ENCODE measurements at places on chromosomes 2 and 18. TPM values are rescaled to one million over a fixed set of nuclear protein-coding genes. Genes with fewer than 3 reads are reported as not detected.

DNA sequence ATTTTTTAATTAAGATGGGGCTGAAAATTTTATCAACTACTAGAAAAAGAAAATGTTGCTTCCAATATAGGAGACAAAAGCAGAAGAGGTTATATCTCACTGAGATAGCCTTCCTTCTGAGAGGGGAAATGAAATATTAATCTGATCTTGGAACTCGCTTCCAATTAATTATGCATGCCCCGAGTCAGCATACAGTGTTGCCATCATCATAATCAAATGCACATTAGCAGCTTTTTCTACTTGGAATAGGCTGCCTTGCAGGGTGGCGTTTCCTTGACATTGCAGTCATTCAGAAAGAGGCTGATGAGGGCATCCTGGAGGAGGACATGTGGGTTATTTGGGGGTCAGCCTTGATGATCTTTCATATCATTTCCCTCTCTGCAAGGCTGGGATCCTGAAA, 18.4 kb upstream of the RPL37A start:
- no peak overlapping the region for H3K4me3 ChIP-seq
- H3K4me1 ChIP-seq = no peaks in the 10 kb centered on the region
- DNase-seq = no peak
- peaks cover 30% of the 10 kb centered on the region for H3K36me3 ChIP-seq
- H3K27me3 ChIP-seq = no peaks in the 10 kb centered on the region

DNA sequence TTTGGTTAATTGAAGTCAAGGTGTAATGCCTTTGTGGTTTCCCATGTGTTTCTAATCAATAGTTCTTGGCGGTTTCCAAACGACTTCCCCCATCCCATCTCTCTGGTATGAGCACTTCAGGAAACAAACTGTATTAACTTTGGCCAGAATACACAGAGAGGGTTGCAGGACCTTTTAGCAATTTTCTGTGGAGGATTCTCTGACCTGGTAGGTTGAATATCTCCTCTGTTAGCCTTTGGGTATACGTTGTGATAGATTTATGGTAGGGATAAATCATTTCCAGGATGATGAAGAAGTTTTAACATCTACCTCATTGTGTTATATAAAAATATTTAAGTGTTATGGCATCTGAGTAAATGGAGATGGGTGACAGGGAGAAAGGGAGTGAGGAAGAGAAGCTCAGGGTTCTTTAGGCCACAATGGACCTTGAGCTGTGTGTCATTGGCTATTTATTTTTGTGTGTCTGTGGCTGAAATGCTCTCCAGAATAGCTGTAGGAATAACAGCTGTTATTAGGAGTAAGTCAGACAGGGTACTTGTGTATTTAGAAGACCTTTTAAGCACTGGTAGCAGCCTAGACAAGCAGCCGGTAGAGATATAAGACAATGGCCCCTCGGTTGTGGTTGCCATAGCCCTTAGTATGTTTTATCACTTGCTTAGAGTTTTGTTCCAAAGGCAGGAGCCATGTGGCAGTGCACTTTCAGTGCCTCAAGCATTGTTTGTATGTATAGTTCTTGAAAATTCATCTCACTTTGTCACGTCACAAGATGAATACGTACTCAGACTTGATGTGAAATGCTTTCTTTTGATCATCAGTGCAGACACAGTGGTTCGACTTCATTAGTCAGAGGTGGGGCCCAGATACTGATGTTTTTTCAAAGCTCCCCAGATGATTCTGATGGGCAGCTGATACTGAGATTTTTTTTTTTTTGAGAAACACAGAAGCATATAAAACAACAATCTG, 91.1 kb downstream of the FMNL2 start:
- H3K4me1 ChIP-seq = peaks cover 82% of the 10 kb centered on the region
- H3K4me3 ChIP-seq = peak overlapping the region; percentile 15
- peak; percentile 89 for DNase-seq
- peak overlapping the region; percentile 69 for H3K27ac ChIP-seq
- H3K27me3 ChIP-seq = no peaks in the 10 kb centered on the region
- H3K36me3 ChIP-seq = no peaks in the 10 kb centered on the region

The DSC3 gene
- total RNA-seq = 0.38 TPM

GRCh38 chr2:142008135-142008744, 122.6 kb downstream of the LRP1B start:
- H3K4me3 ChIP-seq = no peak overlapping the region
- H3K27ac ChIP-seq = no peak overlapping the region
- H3K27me3 ChIP-seq = no peaks in the 10 kb centered on the region
- no peak for DNase-seq
- H3K4me1 ChIP-seq = no peaks in the 10 kb centered on the region

- H3K27me3 ChIP-seq = no peaks in the 10 kb centered on the region
- H3K27ac ChIP-seq = no peak overlapping the region
- no peaks in the 10 kb centered on the region for H3K4me1 ChIP-seq
These were observed 201.4 kb downstream of the AFF3 start for GRCh38 chr2:99940963-99941362.

DNA sequence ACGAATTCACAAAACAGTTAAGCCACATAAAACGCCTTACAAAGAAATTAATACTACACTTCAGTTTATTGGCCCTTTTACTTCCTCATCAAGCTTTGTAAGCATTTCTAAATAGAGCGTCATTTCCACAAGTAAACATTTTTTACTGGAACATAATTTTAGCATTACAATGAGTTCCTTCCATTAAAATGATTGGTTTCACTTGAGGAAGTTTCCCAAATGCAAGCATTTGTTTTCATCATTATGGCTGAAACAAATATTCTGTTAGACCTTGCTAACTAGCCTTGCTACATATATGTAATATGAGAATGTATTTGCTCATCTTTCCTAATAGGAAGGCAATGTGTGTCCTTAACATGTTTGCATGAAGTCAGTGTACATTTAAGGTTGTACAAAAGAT, 579.1 kb downstream of the IRS1 start:
- H3K4me3 ChIP-seq = no peak overlapping the region
- no peaks in the 10 kb centered on the region for H3K36me3 ChIP-seq
- 0 out of 2 replicates have a peak, but pooled peaks cover 5% of the 10 kb centered on the region for H3K4me1 ChIP-seq
- H3K27me3 ChIP-seq = no peaks in the 10 kb centered on the region

The KLHL30 gene
- total RNA-seq = not detected

- peaks cover 40% of the 10 kb centered on the region for H3K36me3 ChIP-seq
- H3K27ac ChIP-seq = no peak overlapping the region
- no peaks in the 10 kb centered on the region for H3K27me3 ChIP-seq
- DNase-seq = no peak
These were observed 39.7 kb downstream of the DHX57 start for GRCh38 chr2:38835990-38836389.

DNA sequence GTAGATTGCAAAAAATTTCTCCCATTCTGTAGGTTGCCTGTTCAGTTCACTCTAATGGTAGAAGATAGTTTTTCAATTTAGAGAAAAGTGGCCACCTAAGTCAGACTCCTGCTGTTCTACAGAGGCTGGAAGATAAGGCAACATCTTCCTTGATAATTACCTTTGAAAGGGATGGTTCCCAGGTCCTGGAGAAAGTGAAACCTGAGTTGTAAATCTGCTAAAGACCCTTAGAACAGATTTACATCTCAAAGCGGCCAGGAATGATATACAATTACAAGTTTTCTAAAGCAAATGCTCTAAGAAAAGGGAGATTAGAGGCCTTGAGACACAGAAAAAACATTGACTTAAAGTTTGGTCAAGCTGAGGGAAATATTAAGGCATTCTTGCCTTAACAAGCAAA, 1350.2 kb upstream of the FAM98A start:
- no peaks in the 10 kb centered on the region for H3K4me1 ChIP-seq
- H3K27ac ChIP-seq = no peak overlapping the region
- no peaks in the 10 kb centered on the region for H3K36me3 ChIP-seq
- H3K27me3 ChIP-seq = no peaks in the 10 kb centered on the region

- no peaks in the 10 kb centered on the region for H3K36me3 ChIP-seq
- no peak for DNase-seq
- H3K4me3 ChIP-seq = no peak overlapping the region
- H3K27me3 ChIP-seq = no peaks in the 10 kb centered on the region
These were observed 44.8 kb upstream of the MAP3K20 start for GRCh38 chr2:173030561-173031490.

DNA sequence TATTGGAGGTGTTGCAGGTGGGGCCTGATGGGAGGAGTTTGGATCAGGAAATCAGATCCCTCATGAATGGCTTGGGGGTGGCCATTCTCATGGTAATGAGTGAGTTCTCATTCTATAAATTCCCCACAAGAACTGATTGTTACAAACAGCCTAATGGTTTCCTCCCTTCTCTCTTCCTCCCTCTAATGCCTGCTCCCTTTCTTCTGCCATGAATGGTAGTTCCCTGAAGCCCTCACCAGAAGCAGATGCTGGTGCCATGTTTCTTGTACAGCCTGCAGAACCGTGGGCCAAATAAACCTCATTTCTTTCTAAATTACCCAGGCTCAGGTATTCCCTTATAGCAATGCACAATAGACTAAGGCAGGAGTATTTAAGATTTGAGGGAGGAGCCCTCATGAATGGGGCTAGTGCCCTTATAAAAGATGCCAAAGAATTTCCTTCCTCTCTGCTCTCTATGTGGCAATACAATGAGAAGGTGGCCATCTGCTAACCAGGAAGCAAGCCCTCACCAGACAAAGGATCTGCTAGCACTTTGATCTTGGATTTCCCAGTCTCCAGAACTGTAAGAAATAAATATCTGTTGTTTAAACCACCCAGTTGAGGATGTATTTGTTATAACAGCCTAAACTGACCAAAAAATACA, 251.8 kb downstream of the ZEB2 start:
- DNase-seq = no peak
- H3K4me3 ChIP-seq = no peak overlapping the region
- H3K27me3 ChIP-seq = no peaks in the 10 kb centered on the region

- H3K36me3 ChIP-seq = no peaks in the 10 kb centered on the region
- no peak for DNase-seq
- no peak overlapping the region for H3K4me3 ChIP-seq
- peaks cover 10% of the 10 kb centered on the region for H3K27me3 ChIP-seq
- no peak overlapping the region for H3K27ac ChIP-seq
- H3K4me1 ChIP-seq = no peaks in the 10 kb centered on the region
These were observed 292.5 kb downstream of the ALK start for GRCh38 chr2:29628862-29629261.

GRCh38 chr18:44837482-44838180, 156.9 kb downstream of the SETBP1 start:
- no peak overlapping the region for H3K27ac ChIP-seq
- H3K4me1 ChIP-seq = no peaks in the 10 kb centered on the region
- DNase-seq = no peak
- no peak overlapping the region for H3K4me3 ChIP-seq
- no peaks in the 10 kb centered on the region for H3K27me3 ChIP-seq

The ZNF512 gene
- 38.1 TPM for total RNA-seq

DNA sequence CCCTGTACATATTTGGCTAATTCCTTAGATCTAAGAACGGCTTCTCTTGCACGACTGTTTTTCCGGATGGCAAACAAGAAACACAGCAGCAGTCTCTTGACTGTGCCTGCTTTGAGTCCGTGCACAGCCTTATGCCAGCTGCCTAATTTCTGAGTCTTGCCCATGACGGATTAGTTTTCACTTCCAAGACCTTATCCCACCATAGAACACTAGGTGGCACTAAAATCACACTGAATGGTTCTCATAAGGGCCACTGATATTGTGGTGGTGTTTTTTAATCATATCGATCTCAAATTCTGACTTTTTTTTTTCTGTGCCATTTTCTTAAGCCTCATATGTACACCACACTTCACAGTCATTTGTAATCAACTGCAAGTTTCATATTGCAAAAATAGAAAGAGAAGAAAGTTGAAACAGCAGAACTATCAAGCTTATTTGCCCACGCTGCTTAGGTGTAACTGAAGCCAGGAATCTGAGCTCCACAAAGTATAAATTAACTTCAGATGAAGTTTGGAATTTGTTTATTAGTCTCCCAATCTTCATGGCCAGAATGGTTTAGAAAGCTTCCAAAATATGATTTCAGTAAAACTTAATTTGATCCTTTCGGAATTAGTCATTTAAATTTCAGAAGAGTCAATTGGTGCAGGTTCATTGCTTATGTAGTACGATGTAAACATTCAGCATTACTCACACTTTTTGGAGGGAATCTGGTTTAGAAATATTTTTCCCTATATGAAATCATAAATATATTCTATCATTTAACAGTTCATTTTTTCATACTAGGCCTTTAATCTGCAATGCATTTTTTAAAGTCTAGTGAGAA, 45.5 kb upstream of the SCN7A start:
- no peak overlapping the region for H3K4me3 ChIP-seq
- no peak overlapping the region for H3K27ac ChIP-seq
- no peaks in the 10 kb centered on the region for H3K36me3 ChIP-seq
- H3K27me3 ChIP-seq = no peaks in the 10 kb centered on the region

The CPS1 gene
- 44.9 TPM for total RNA-seq

DNA sequence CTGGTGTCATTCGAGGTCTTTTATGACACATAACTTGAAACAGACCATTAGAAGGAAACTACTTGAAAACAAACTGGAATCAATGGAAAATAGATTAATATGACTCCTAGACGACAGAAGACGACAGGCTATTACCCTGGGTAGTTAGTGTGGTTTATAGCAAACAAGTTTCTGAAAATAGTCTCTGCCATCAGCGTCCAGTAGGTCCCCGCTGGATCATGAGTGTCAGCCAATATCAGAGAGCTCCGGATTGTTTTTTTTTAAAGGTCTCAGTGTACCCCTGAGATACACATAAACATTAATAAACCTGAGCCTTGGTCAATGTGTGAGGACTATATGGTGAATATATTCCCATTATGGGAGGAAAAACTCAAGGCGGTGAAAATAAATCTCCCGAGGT, 115.0 kb upstream of the THUMPD2 start:
- no peaks in the 10 kb centered on the region for H3K36me3 ChIP-seq
- DNase-seq = no peak
- no peaks in the 10 kb centered on the region for H3K27me3 ChIP-seq
- no peak overlapping the region for H3K27ac ChIP-seq
- no peaks in the 10 kb centered on the region for H3K4me1 ChIP-seq
- H3K4me3 ChIP-seq = no peak overlapping the region

DNA sequence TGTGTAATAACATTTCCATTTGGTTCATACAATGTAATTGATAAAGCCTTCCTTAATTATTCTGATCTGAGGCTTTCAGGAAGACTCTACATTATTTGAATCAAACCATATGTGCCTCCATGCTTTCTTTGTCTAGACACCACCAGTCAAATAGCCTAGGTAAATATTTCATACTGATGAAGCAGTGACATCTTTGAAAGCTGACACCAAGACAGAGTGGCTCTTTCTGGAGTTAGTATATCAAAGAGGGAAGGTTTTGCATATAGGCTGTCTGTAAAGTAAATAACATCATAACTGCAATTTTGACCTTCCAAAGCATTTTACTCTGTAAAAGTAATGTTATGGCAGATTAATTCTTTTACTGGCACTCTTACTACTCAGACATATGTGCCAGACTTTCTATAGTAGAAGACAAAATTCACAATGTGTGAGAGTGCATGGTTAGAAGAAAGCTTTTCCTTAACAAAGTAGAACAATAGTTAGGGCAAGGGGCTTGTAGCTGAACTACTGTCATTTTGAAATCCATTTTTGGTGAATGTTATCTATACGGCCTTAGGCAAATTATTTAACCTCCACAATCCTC, 177.3 kb downstream of the ERBB4 start:
- no peak overlapping the region for H3K27ac ChIP-seq
- no peaks in the 10 kb centered on the region for H3K36me3 ChIP-seq
- no peak overlapping the region for H3K4me3 ChIP-seq
- peaks cover 46% of the 10 kb centered on the region for H3K4me1 ChIP-seq
- no peaks in the 10 kb centered on the region for H3K27me3 ChIP-seq

Measured in HepG2 (cell line).